SIG-M5 (cell line): ENCODE measurements at places on chromosomes 5 and 9.

DNA sequence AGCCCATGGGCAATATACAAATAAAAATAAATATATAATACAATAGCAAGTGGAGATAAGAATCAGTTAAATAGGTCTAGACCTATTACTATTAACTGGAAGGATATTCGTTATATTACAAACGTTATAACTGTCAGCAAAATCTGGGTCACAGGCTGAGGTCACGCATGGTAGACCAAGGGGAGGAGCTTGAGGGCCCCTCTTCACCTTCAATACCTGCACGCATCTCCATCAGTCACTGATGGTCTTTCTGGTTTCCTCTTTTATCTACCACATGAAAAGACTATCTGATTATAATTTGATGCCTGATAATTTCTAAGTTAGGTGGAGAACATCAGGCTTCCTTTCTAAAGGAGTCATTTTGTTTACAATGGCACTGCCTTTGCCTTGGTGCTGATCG lies 43.2 kb downstream of the MAT2B start:
- DNase-seq = no peak

- no peak for DNase-seq
Observed at GRCh38 chr5:69329905-69330489, 2.6 kb downstream of the CCDC125 start.

GRCh38 chr5:95080441-95080840 lies 204.5 kb downstream of the MCTP1 start:
- no peak for DNase-seq

- DNase-seq = no peak
Observed at GRCh38 chr9:70881333-70881732, 240.1 kb downstream of the TRPM3 start.

DNA sequence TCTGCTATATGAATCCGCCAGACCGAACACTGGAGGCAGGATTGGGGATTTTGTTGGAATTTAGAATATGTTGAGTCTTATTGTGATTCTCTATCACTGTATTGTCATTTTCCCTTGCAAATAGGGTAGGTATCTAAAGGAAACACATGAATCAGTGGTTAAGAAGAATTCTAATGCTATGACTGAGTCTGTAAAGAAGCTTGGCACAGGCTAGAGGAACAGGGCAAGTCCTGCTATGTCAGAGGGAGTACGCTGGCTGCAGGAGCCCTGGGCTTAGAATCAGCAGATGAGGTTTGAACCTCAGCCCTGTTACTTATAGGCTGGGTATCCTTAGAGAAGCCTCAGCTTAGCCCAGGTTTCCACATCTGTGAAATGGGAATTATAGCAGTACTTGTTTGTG lies 198.1 kb downstream of the NR3C1 start:
- DNase-seq = no peak

GRCh38 chr9:123058834-123059233 lies 25.4 kb downstream of the GPR21 start:
- no peak for DNase-seq

DNA sequence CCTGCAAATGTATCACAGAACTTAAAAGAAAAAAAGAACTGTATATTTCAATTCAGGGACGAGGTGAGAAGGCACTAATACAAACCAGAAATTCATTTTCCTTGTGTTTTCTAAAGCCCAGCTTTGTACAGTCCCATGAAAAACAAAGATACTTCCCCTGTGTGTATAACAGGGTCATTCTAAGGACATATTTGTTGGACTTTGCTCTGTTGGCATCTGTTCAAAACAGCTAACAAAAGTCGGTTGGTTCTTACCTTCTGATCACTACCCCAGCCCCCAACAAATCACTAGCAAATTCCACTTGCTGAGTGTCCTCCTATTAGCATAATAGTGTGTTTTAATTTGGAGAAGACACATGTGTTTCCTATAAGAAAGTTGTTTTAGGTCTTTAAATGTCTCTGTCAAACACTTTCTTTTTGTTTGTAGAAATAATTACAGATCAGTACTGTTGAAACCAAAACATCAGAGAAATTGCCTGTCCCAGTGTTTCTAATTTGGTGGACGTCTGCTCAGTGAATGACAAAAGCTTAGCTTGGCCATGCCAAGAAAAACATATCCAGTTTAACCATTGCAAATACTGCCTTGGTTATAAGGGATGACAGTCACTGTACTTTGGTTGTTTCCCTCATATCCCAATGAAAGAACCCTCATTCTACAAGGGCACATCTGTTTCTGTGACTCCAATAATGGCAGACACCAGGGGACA lies 480.5 kb downstream of the EBF1 start:
- no peak for DNase-seq

- no peak for DNase-seq
Observed at GRCh38 chr9:137689745-137690529, 71.1 kb downstream of the EHMT1 start.
